NCI-H1417 (cell line): ENCODE measurements at places on chromosomes 4 and X.

- DNase-seq: no peak
These were observed 31.9 kb downstream of the ACSL1 start for GRCh38 chr4:184793735-184794355.

DNA sequence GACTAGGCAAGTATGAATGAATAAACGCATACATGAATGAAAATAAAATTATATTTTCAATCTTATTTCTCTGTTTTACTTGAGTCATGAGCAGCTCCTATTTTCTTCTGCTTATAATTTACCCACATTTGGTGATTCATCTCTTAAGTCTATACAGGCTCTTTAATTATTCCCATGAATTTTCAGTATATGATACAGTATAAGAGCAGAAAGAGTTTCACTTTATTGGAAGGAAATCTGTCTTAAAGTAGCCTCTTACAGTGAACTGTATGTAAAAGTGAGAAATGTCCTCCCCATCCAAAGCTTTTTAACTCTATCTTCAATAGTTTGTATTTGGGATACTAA lies 50.8 kb downstream of the TMEM165 start:
- no peak for DNase-seq

- DNase-seq: no peak
These were observed 43.1 kb downstream of the TMEM164 start for GRCh38 chrX:110046001-110046400.

DNA sequence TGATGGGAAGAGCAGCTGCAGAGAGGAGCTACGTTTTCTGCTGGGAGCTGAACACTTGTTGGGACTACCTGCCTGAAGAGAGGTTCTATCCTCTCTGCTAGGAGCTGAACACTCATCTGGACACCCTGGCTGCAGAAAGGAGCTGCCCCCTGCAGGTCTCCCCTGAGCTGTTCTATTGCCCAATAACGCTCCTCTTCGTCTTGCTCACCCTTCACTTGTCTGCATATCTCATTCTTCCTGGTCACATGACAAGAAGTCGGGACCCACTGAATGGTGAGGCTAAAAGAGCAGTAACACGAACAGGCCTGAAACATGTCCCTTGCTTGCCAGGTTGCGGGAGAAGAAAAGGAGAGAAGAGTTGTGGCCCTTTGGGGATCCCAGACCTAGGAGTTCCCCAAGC lies 27.8 kb downstream of the NAA11 start:
- no peak for DNase-seq

DNA sequence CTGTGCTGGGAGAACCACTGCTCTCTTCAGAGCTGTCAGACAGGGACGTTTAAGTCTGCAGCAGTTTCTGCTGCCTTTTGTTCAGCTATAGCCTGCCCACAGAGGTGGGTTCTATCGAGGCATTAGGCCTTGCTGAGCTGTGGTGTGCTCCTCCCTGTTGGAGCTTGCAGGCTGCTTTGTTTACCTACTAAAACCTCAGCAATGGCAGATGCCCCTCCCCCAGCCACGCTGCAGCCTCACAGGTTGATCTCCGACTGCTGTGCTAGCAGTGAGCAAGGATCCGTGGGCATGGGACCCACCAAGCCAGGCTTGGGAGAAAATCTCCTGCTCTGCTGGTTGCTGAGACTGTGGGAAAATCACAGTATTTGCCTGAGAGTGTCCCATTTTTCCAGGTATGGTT lies 133.8 kb upstream of the UBQLN2 start:
- DNase-seq: no peak

DNA sequence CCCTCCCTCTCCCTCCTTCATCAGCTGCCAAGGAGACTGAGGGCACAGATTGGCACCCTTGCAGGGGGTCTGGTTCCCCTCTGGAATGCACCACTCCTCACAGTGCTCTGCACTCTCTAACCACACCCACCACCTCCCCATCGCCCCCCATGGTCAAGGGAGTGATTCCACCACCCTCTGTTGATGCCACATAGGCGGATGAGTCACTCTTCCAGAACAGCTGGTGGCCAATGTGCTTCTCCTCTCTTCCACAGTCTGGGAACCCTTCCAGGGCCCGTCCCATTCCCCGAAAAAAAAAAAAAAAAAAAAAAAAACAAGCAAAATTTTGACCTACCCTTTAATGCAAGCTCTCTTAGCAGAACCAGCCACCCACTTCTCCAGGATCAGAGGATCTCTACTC lies 341.3 kb upstream of the KLF3 start:
- no peak for DNase-seq

DNA sequence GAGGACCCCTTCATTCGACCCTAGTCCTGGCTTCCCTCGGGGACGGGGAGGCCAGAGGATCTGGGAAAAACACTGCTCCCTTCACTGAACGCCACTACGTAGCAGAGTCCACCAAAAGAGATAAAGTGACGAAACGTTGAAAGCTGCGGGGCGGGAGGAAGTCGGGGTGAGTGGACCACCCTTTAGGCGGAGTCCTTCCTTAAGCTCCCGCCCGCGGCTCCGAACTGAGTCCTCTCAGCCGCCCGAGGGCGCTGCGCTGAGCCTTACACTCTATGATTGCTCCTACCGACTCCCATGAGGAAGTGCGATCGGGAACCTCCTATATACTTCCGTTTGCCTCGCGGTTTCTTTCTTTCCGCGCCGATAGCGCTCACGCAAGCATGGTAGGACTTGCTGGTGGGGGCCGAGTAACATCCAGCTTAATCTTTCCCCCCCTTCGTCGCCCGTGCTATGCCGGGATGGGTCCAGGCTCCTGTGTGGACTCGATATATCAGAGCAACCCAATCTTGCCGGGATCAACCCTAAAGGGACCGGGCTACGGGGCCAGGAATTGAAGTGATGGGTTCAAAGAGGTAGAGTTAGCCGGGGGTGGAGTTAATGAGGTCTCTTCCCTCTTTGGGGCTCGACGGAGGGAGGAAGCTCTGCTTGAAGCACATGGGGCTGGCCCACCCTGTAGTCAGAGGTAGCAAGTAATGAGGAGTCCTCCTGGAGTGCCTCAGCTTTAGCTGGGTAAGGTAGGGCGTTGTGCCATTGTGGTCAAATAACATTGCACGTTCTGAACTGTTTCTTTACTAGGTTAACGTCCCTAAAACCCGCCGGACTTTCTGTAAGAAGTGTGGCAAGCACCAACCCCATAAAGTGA lies at the start of gene RPL36A:
TSS of gene RPL36A (plus strand) at position 348 of the 862 bp plus-strand sequence. CDS start at position 381, 33 bp downstream.
- DNase-seq: peak; percentile 84

GRCh38 chr4:181264893-181265292 lies 978.3 kb upstream of the TENM3 start:
- DNase-seq: no peak

DNA sequence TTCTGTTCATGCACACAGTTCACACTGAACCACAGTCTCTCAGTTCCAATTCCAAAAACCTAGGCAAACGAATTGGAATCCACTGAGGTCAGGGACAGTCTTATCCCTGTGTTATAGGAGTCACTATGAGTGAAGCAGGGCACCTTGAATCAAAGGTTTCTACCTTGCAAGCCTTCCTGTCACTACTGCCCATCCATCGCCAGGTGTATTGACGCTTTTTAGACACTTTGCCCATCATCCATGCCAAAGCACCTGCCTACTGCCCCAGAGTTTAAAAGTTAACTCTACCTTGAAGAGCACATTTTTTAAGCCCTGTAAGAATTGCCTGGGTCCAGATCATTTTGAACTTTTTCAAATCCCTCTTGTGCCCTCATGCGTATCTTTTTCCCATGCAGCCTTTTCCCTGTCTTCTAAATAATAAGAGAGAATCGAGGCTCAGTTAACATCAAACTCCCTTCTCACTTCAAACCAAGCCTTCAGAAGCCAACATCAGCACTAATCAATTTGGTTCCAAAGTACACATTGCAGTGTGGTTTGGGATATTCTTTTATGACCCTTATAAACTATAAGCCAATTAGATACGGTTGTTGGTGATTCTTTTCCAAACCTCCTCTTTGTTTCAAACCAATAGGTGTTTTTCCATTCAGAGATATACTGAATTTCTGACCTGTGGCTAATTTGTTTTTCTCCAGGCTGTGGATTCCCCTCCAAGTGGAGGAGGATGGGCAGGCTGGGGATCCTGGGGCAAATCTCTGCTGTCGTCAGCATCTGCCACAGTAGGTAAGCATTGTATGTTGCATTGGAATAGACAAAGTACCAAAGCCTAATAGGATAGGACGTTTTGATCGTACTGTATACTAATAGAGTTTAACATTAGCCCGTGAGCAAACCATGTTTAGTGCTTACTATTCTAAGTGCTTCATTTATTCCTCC lies 23.7 kb downstream of the FAM114A1 start:
- DNase-seq: no peak

DNA sequence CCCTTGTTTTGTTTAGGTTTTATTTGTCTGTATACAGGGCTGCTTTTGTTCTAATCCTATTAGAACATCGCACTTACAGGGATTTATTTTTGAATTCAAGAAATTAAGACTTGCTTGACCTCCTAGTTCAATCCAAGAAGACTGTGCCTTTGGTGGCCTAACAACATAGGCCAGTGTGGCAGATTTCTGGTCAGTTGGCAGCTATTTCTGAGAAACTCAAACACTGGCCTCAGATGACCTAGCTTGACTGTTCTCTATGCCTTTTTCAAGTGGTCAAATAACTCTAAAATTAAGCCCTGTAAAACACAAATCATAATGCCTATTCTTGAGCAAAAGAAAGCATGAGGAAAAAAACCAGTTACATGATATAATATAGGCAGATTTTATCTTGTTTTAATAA lies 89.3 kb upstream of the GPR34 start:
- no peak for DNase-seq

- peak; percentile 81 for DNase-seq
These were observed 1.0 kb downstream of the SCD5 start for GRCh38 chr4:82797405-82798111.

- DNase-seq: peak; percentile 5
These were observed 169.1 kb upstream of the EPHA5 start for GRCh38 chr4:65839164-65839931.

DNA sequence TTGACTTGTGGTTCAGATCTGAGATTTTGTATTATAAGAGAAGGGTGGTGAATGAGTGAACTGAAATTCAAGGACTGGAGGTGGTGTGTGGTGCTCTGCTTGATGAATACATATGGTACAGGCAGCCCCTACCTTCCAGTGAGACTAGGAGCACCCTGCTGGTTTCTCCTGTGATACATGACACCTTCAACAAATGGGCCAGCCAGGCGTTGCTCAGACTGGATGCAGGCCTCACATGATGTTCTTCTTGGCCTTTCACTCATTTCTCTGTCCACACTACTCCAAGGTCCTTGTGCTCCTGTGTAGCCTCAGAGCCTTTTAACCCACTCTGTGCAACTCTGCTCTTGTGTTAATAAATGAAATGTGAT lies 67.2 kb downstream of the FNIP2 start:
- DNase-seq: no peak

- DNase-seq: peak; percentile 28
These were observed 27.3 kb upstream of the JADE1 start for GRCh38 chr4:128782076-128782715.

DNA sequence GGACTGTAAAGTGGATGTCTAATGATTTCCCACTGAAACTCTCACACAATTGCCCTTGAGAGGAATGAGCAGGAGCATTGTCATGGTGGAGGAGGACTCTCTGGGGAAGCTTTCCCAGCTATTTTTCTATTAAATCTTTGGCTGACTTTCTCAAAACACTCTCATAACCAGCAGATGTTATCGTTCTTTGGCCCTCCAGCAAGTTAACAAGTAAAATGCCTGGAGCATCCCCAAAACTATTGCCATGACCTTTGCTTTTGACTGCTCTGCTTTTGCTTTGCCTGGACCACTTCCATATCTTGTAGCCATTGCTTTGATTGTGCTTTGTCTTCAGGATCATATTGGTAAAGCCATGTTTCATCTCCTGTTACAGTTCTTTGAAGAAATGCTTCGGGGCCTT lies 120.2 kb upstream of the PDE5A start:
- no peak for DNase-seq

- no peak for DNase-seq
These were observed 90.7 kb downstream of the LNX1 start for GRCh38 chr4:53500546-53500945.

- no peak for DNase-seq
These were observed 23.3 kb downstream of the F8A3 start for GRCh38 chrX:155434906-155435743.

- DNase-seq: no peak
These were observed 524.9 kb downstream of the CENPC start for GRCh38 chr4:67020438-67020797.

- DNase-seq: no peak
These were observed 42.9 kb downstream of the AFF1 start for GRCh38 chr4:86977621-86978184.

DNA sequence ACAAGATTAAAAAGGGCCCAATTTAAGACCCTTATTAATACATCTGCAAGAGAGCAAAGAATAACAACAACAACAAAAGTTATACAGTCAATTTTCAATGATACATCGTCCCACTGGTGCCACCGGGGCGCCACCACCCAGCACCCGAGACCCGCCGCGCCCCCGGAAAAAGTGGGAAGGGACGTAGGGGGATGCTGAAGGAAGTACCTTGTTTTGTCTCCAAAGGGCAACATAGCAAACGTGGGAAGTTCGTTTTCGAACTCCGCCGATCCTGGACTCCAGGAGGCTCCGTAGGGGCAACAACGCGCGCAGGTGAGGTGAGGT lies 1.7 kb downstream of the PDE5A start:
- no peak for DNase-seq

- peak; percentile 71 for DNase-seq
These were observed at the start of gene TADA2B for GRCh38 chr4:7043284-7044136. TADA2B (plus strand) TSS chr4:7043372; CDS start chr4:7043580, 208 bp downstream.

GRCh38 chr4:167290678-167291077 lies 56.4 kb upstream of the SPOCK3 start:
- DNase-seq: peak; percentile 67

DNA sequence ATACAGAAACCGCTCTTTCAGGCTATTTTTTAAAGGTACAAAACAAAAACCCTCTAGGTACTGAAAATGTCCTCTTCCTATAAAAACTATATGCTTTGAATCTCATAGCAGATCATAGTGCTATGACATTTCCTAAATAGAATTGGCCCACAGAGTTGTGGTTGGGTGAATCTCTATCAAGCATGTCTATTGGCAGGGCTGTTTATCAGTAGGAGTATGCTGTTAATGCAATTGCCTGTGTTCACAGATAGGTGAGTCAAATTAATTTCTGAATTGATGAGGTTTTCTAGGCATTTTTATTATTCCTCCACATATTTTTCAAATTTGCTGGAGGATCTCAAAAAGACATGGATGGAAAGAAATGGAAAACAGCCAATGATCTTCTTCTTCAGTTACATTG lies 73.9 kb downstream of the QRFPR start:
- DNase-seq: no peak

DNA sequence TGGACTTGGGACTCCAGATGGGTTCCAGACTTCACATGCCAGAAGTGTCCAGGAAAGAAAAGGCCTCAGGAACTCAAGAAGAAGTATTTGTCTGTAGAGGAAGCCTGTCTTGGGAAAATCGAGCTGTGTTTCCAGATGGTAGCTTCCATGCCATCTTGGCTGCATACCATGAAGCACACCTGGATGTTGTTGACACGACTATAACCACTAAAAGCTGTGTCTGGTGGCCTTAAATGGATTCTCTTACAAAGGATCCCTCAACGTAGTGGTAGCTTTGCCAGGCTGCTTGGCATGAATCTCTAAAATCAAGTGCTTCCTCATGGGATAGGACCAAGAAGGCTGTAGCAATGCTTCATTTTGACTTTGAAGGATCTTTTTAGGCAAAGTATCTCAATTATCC lies 313.4 kb upstream of the BOD1L1 start:
- DNase-seq: no peak

GRCh38 chr4:80465238-80465637 lies 129.7 kb downstream of the CFAP299 start:
- DNase-seq: no peak

- no peak for DNase-seq
These were observed 24.7 kb downstream of the RBMX2 start for GRCh38 chrX:130426531-130426930.
